ENCODE measurements at places on chromosomes 3 and 15.
A peak's percentile ranks its signal among the peaks of the same experiment; 100 is the strongest.

- no peak for DNase-seq
Observed at GRCh38 chr3:102037209-102037608, 187.9 kb downstream of the NFKBIZ start.

GRCh38 chr3:36447061-36447460 lies 66.8 kb downstream of the STAC start:
- no peak for DNase-seq

- DNase-seq: no peak
Observed at GRCh38 chr3:152728231-152728980, 106.5 kb upstream of the P2RY1 start.

GRCh38 chr3:127168271-127168670 lies 24.7 kb upstream of the PRR23E start:
- DNase-seq: no peak

DNA sequence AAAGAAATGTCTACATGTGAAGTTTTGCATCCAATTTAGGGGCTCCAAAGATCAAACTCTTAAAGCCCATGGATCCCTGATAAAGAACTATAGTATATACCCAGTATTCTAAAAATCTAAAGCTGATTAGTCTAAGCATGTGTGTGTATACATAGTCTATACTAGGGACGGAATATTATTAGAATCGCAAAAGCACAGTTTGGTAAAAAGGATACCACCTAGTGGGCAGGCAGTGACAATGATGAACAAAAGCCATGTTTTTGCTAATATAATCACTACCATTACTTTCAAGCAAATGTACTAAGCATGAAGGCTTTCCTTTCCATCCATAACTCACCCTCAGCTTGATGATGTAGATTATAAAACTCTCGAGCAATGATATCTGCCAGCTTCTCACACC lies 16.5 kb downstream of the POLQ start:
- DNase-seq: no peak

- DNase-seq: no peak
Observed at GRCh38 chr3:182920515-182921084, 59.7 kb downstream of the DCUN1D1 start.

DNA sequence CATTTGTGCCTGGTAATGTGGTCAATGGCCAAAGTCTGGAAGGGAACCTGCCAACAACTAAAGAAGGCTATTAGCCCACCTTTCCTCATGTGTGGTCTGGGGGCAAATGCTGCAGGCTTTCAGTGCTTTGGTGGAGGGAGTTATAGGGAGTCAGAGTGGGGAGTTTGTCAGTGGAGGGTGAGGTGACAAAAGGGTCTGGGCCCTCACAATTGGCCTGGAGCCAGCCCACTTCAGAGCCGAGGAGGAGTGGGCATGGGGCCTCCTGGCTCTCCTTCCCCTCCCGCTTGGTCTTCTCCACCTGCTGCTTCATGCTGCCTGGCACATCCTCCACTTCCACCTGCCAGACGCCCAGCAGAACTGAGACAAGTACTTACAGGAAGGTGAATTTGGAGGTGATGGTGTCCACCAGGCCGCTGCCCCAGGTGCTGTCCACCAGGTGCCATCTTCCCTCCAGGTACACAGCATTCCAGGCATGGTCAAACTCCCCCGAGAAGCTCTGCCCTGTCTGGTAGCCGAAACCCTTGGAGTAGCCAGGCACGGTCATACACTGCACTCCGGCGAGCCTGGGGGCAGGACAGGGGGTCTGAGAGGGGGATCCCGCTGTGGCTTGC lies 40.9 kb downstream of the KY start:
- DNase-seq: no peak

DNA sequence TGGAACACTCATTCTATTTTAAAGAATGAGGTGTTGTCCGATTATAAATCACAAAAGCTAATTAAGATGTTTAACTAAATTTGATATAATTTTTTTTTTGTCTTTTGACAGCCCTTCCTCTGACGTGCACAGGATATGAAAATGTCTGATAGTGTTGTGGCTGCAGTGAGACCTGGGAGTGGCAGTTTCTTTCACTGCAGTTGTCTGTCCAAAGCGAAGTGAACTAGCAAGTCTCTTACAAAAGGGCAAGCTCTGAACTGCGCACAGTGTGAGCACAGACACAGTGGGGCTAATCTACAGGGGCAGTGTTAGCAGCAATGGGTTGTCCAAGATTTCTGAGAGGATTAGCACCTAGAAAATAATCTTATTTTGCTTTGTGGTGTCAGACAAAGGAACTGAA lies 29.1 kb upstream of the MYRIP start:
- DNase-seq: no peak

DNA sequence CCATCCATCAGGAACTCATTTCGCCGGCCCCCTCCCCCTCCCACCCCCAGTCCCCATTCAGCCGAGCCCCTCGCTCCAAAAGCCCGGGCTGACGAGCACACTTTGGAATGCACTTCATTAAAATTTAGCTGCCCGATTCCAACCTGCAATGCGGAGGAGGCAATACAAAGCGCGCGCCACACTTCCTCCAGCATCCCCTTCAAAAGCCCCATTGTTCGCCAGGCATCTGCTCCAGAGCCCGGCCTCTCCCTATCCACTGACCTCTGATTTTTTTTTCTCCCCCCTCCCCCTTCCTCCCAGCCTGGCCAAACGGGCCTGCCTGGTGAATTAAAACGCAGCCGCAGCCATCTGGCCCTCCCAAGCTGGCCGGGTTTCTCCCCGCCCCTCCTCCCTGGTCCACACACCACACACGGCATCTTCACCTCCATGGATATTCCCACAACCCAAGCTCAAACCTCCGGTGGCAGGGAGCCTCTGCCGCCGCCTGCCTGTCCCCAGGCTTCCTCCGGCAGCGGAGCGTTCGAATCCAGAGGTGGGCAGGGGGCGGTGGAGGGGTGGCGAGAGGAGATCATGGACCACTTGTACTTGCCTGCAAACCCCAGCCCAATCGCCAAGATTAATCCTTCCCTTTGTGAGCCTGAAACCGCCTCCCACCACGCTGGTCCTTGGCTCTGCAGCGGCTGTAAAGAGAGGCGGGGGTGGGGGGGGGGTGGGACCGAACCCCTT lies 441.3 kb downstream of the MAGI1 start:
- no peak for DNase-seq

- peak; percentile 28 for DNase-seq
Observed at GRCh38 chr15:57866149-57866736, 159.7 kb downstream of the POLR2M start.

GRCh38 chr3:127905556-127905955 lies 9.5 kb upstream of the KBTBD12 start:
- DNase-seq: no peak

GRCh38 chr3:136444581-136444980 lies 194.4 kb downstream of the PCCB start:
- DNase-seq: no peak

- DNase-seq: no peak
Observed at GRCh38 chr3:18351823-18352744, 73.1 kb downstream of the SATB1 start.

DNA sequence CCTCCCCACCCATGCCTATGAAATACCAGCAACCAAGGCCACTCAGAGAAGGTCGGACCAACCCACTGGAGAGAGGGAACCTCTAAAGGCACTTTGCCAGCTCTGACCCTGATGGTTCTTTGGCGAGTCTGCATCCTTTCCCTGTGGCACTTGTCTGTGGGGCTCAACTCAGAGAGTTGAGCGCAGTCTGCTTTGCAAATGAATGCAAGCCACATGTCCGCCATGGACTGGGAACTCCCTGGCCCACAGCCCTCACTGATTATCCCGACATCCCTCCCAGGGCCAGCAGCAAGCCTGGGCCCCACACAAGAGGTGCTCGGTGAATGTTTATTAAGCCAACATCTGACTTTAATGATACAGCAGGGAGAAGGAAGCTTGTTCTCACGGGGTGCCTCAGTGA lies 55.5 kb upstream of the HES1 start:
- no peak for DNase-seq

- DNase-seq: no peak
Observed at GRCh38 chr3:13380971-13381370, 39.2 kb downstream of the NUP210 start.

GRCh38 chr15:69513450-69513960 lies 60.9 kb downstream of the RPLP1 start:
- no peak for DNase-seq

DNA sequence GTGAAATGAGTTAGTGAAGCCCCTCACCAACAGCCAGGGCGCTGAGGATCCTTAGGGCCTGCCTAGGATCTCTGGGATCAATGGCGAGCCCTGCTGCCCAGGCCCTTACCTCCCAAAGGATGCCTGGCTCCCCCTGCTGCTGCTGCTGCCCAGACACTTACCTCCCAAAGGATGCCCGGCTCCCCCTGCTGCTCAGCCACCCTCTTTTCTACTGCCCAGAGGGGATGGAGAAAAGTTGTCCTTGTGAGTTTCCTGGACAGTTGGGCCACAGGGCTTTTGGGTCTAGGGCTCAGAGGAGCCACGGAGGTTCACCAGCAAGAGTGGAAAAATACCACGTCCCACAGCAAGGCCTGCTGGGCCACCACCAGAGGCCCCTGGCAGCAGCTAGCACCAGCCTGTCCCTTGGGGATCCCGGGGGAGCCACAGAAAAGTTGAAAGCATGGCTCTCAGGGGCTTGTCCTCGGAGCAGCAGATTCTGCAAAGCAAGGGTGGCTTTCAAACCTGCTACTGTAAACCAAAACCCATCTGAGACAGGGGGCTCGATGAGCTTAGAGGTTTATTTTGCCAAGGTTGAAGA lies 59.4 kb downstream of the SLC6A6 start:
- DNase-seq: peak; percentile 44

DNA sequence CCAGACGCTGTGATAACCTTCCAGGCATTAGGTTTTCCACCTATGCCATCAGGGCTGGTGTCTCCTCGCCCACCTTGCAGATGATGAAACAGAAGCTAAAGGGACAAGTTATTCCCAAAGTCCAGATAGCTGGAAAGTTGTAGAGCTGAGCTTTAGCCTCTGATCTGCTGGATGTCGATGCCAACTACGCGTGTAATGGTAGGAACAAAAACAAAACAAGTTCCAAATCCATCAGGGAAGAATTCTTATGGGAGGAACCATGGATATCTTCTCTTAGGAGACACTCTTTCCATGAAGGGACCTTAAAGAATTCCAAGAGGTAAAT lies 28.1 kb upstream of the RHO start:
- no peak for DNase-seq

DNA sequence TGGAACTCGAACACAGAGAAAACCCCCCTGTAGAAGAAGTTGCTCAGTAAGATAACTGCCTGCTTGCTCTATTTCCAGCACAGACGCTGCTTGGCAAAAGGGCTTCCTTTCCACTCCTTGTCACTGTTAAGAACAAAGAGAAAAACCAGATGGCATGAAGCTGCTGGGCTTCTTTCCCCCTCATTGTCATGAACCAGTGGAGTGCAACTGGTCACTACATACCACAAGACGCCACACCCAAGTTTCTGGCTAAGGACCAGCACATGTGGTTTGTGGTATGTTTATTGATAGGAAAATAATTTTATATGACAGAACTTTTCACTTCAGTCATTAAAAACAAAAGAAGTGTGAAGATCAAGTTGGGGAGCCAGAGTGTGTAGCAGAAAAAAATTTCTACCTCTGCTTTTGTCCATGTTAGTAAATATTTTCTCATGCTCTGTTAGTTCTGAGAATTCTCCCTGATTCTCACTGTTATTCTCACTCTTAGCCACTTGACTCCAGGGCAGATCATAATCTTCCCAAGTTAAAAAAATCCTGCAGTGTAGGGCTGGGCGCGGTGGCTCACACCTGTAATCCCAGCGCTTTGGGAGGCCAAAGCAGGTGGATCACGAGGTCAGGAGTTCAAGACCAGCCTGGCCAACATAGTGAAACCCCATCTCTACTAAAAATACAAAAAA lies 37.9 kb downstream of the CLK3 start:
- DNase-seq: no peak

GRCh38 chr15:71215126-71215894 lies 100.0 kb downstream of the THSD4 start:
- no peak for DNase-seq

Data from CD4-positive, alpha-beta T cell treated with Interleukin-17A for 1 hour (primary cell).